Stimulated activated CD4-positive, alpha-beta T cell treated with anti-CD3 and anti-CD28 coated beads, Interleukin-12 subunit alpha, Interleukin-12 subunit beta, amount 100 ng/mL, for 24 hours (primary cell): ENCODE measurements at places on chromosomes 16 and 17.

GRCh38 chr17:44999433-44999832, 31.3 kb upstream of the C1QL1 start:
- no peak for DNase-seq

DNA sequence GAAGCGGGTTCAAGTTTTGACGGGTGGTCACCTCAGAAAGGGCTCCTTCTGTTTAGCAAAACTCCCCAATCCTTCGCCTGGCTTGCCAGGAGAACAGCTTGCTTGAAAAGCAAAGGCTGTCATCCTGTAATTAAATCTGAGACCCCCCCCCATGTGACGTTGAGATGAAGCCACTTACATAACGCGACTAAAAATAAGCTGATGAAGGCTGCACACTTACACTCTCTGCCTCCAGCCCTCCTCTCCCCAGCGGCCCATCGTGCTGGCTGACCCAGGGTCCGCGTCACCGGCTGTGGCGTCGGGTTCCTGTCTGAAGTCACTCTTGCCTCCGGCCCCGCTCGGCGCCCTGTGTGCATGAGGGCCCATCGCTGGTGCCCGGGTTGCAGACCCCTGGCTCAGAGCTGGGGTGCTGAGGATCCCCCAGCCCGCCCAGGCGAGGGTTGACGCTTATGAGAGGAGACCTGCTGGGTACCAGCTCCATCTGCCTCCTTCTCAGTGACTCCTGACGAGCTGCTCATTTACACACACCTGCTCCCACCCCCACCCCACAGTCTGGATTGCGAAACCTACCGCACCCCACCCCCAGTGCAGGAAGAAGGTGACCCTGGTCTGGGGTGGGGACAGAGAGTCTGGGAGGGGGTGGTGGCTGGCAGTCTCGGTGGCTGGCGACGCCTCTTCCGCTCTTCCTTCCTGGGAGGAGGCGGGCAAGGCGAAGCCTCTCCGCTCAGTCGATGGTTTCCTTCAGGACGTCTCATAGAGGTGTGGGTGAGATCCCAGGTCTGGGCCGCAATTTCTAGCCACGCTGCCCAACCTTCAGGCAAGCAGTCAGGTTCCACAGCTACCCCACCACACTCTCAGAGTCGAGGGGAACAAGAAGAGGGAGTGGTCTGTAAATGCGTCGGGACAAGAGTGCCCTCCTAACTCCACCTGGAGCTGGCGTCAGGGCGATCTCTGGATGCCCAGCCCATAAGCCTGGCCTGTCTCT, 3.1 kb upstream of the BAIAP2 start:
- no peak for DNase-seq

DNA sequence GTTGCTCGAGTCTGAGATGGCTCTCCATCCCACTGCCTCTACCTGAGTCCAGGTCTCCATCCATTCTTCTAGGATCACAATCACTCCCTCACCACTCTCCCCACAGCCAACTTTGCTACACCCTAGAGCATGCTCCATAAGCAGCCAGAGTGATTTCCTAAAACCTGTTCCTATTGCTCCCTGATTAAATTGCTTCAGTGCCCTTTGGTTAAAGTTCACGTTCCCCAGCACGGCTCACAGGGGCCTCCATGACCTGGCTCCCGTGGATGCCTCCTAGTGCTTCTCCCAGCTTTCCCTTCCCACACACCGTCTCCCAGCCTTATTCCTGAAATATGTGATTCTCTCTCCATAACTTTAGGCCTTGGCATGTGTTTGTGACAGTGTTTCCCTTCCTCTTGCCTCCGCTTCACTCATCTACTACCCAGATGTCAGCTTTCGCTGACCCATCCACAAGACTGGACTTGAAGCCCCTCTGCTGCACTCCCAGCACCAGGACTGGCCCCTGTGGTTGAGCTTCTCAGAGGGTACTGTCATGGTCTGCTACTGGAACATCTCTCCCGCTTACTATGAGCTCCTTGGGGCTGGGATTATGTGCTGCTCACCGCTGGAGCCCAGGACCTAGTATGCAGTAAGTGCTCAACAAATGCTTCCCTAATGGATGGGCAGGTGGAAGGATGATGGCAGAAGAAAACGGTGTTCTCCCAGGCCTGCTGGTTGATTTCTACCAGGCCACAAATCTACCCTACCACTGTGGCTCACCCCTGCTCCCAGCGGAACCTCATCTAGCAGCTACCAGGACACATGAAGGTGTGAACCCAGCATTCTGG, 17.9 kb downstream of the MYO18A start:
- no peak for DNase-seq

DNA sequence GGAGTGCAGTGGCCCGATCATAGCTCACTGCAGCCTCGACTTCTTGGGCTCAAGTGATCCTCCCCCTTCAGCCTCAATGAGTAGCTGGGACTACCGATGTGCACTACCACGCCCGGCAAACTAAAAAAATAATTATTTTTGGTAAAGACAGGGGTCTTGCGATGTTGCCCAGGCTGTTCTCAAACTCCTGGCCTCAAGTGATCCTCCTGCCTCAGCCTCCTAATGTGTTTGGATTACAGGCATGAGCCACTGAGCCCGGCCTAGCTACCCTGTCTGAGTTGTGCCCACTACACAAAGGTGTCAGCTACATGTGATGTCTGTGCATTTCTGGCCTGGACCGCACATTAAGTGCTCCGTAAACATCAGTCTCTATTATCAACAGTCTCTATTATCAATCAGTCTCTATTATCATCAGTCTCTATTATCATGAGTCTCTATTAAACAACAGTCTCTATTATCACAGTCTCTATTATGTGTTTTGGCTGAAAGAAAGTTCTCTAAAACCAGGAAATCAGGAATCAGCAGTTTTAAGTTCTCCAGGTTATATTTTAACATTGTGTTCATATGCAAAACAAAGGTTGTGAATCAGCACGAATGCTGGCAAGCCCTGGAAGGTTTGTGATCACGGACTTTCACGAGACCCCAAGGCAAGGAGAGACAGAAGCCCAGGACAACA, 721 bp upstream of the WWOX start:
- no peak for DNase-seq

DNA sequence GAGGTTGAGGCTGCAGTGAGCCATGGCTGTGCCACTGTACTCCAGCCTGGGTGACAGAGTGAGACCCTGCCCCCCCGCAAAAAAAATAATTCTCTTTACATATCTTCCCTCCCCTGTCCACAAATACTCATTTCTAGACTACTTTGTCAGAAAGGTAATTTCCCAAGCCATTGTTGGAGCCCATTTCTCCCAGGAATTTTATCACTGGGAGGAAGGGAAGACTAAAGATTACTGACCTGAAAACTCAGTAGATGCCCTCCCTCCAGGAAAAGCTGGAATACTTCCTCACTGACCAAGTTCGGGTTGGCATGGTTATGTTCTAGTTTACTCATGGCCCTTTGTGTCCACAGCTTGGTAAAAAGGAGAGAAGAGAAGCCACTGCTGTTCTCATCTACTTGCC, 4.1 kb downstream of the CALCOCO2 start:
- DNase-seq: no peak

DNA sequence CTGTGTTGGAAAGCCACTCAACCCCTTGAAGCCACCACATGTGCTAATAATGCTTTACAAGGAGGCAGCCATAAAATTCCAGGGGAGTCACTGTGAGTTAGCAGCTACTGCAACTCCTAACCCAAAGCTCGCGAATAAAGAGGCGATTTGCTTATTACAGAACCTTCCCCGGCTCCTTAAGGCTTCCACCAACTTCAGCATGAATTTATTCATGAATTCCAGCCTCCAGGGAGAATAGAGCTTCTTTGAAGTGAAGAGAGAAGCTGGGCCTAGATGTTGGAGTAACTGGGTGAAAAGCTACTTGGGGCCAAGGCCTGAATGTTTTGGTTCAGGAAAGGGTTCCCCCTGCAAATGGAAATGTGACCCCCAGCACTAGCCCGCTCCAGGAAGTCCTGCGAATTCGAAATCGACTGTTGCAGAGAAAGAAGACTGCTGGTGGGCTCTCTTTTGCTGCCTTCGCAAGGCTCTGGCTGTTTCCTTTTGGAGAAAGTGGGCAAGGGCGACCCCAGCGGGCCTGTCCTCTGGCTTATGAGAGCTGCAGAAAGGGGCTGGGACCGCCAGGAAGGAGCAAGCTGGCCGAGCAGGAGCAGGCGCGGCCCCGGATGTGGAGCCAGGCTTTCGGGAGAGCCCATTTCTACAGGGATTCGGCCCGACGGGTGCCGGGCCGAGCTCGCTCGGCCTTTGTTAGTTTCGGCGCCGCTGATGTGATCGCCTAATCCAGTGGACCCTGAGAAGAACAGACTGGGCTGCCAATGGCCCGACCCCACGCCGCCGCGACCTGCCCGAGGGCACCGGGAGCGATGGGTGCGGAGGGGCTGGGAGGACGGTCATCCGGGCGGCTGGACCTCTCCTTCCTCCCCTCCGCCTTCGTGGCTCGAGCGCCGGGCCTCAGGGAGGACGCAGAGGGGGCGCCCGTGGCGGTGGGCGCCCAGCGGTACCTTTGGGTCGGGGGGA, 7.6 kb downstream of the CBX8 start:
- DNase-seq: no peak

DNA sequence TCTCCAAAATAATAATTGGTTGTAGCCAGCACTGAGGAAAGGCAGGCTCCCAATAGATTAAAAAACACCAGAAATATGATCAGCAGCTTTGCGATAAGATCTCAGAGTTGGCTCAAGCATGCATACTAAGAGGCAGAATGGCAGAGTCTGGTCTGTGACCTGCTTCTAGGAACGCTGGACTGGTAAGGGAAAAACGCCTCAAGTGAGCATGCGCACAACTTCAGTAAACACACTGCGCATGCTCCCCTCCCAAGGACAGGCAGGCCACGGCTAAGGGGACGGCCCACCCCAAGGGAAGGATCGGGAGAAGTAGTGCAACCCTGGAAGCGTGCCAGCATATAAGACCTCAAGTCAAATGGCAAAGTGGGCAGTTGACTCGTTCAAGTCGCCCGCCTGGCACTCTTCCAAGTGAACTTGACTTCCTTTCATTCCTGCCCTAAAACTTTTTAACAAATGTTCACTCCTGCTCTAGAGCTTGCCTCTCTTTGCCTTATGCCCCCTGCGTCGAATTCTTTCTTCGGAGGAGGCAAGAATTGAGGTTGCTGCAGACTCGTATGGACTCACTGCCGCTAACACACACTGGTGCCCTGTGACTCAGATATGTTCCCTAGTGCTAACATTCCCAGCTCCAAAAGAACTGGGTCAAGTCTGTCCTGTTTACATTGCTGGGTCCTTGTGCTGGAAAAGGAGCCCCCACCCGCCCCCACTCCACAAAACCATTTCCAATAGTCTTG, 22.4 kb upstream of the PRM1 start:
- DNase-seq: no peak

GRCh38 chr16:17804857-17805256, 334.1 kb upstream of the XYLT1 start:
- no peak for DNase-seq

DNA sequence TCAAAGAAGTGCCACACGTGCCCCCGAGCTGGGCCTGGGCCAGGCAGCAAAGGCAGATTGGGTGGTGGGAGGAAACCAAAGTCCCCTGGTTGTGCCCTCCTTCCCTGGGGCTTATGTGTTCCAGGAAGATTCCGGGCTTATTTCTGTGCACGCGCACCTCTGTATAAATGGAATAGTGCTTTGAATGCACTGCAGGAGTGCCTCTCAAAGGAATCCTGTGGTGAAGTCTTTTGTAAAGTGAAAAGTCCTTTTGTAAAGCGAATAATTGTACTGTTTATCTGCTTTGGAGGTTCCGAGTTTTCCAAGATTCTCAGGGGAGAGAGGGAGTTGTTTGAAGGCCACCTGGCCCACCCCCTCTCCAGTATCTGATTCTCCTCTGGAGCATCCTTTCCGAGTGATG, 26.8 kb downstream of the C17orf75 start:
- DNase-seq: no peak

DNA sequence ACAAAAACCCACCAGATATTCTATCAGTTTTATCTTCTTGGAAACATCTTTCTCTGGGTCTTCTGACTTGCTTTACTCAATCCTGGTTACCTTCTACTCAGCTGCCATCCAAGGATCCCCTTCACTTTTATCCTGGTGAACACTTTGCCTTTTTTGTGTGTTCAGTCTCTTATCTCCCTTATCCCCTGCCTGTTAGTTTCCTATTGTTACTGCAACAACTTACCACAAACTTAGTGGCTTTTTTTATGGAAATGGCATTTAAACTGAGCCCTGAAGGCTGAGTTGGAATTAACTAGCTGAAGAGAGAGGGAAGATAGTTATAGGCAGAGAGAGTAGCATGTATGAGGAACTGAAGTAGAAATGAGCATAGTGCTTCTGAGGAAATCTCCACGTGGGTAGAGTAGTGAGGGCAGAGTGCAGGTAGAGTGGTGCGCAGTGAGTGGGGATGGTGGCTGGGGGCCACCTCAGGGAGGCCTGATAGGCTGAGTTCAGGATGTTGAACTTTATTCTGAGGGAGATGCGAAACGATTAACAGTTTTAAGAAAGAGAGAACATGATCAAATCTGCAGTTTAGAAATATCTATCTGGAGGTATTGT, 26.3 kb downstream of the TANGO6 start:
- no peak for DNase-seq

DNA sequence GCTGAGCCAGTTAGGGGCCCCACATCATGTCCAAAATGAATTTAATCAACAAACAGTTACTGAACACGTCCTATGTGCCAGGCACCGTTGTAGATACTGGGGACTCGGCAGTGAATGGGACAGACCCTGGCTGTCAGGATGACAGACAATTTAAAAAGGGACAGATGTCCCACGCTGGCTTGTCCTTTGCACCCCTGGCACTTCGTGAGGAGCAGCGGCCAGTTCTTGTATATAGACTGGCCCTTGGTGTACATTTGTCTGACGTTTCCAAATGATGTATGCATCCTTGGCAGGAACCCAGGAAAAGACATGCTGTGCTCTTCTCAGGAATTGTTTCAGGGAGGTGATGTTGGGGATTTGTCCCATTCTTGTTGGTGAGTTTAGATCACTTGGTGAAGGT, 21.1 kb downstream of the IL4R start:
- DNase-seq: no peak

- DNase-seq: no peak
These were observed 1.0 kb downstream of the SDK2 start for GRCh38 chr17:73643001-73643851.

- DNase-seq: no peak
These were observed 34.4 kb upstream of the CDRT4 start for GRCh38 chr17:15501793-15502192.

DNA sequence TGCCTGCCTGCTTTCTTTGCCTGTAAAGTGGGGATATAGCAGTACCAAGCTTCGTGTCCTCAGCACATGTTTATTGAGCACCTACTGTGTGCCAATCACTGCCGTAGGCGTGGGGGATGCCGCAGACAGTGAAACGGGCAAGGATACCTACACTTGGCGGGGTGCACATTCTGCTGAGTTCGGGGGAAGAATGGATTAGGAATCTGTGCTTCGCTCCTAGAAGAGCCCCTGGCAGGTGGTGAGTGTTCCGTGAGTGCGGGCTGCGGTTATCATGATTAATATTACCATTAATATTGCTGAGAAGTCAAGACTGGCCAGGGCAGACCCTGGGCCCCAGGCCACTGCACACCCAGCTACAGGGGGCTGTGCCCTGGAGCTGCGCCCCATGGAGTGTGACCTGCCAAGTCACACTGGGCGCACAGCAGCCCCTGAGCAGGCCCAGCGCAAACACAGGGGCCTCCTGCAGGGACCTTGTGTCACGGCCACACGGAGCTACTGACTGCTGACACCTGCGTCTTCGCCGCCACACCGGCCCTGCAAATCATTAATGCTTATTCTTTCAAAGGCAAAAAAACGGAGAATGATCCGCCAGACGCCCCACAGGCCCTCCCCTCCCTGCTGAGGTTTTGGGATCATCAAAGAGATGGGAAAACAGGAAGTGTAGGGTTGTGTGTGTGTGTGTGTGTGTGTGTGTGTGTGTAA, 213.4 kb upstream of the GSE1 start:
- no peak for DNase-seq
